CD4-positive, alpha-beta memory T cell (primary cell): ENCODE measurements at places on chromosomes 5 and 9. TPM values are rescaled to one million over a fixed set of nuclear protein-coding genes. Genes with fewer than 3 reads are reported as not detected.

DNA sequence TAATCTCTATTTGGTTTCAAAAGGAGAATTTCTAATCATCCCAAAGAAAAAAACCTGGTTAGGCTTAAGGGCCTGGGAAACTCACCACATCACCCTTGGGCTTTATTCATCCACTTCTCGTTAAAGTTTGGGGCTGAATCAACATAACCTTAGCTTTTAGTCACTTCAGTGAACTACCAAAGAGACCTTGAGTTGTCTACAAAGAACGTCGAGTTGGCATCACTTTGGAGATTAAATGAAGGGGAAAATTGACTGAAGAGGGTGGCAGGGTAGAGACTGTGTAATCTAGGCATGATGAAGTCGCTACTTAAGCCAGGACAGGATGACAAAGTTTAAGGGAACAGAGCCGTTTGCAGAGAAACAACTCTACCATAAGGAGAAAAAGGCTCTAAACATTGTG lies 341.4 kb downstream of the RAB3C start:
- no peak for DNase-seq

- no peak for DNase-seq
These were observed 102.0 kb downstream of the OLFM1 start for GRCh38 chr9:135189497-135189896.

C1QTNF2 gene
- polyA plus RNA-seq: not detected

YTHDC2 gene
- polyA plus RNA-seq: 12.1 TPM
